ENCODE measurements at places on chromosomes 7 and 10.

DNA sequence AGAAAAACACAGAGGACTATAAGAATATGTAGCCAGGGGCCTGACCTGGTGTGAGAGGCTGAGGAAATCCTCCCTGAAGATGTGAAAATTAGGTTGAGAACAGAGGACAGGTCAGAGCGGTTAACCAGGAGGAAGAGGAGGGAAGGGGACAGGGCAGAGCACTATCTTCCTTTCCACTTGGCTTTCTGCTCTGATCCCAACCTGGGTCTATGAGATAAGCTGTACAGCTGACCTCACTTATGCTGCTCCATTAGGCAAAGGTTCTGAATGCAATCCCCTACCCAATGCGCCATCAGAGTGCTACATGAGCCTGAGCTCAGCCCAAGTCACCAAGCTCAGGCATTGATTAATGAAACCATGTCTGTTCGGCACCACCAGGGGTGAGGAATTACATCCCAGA lies 10.5 kb downstream of the LIPA start:
- no peak for DNase-seq

DNA sequence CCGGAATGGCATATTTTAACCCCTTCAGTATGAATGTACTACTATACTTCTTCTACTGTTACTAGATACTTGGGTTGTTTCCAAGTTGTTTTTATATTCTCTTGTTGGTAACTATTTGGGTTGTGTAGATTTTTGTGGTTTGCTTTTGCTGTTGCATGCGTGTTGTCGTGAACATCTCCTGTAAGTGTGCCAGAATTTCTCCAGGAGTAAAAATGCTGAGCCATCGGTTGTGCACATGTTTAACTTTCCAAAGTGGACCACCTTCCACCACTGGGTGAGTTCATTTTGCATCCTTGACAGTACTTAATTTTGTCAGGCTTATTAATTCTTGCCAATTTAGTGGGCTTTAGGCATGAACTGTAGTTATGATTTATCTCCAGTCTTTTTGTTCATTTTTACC lies 47.9 kb downstream of the CSGALNACT2 start:
- no peak for DNase-seq

DNA sequence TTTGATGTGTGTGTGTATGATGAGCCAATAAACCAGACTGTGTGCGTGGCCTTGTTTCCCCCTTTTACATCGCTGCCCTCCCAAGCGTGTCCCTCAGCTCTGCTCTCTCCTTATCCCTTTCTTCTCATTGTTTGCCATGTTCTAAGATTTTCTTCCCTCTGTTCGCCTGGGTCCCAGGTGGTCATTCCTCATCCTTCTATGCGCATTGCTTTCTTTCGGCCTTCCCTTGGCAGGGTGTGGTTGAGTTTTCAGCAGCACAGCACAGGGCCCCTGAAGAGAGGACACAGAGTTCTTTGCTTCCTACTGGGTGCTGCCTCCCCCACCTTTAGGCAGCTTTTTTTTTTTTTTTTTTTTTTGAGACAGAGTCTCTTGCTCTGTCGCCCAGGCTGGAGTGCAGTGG lies 23.1 kb downstream of the GBX1 start:
- no peak for DNase-seq

DNA sequence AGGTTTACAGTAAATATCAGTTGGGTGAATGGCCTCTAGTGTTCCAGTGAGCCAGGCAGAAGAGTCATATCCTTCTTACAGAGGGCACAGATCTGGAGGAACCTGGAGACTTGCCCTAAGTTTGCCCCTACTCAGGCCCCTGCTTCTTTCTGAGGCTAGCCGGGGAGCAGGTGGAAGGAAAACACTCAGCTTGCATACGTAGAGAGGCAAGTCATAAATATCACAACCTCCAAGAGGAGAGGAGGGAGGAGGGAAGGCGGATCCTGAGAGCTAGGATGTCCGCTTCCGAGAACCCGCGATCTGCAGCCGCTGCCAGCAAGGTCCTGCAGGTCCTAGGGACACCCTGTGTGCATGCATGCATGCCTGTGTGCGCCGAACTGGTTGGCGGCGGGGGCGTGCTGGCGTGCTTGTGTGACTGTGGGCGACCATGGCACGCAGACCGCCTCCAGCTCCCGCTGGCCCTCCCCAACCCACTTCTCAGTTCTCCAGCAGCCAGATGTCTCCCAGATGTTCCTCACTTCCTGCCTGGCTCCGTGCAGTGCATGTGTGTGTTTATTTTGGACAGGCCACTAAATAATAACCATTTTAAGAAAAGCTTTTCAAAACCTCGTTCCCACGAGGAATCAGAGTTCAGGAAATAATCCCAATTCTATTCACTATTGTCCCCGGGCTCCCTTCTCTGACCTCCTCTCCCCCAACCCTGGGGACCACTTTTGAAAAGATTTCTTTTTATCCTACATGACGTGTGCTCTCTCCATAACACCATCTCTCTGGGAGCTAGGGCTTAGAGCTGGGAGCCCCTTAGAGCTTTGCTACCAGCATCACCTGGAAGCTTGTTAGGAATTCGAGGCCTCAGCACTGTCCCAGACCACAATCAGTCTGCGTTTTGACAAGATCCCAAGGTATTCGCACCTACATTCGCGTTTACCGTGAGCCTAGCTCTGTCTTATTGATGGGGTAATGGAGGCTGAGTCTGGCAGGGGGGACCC lies 32.4 kb downstream of the UNC5B start:
- no peak for DNase-seq

DNA sequence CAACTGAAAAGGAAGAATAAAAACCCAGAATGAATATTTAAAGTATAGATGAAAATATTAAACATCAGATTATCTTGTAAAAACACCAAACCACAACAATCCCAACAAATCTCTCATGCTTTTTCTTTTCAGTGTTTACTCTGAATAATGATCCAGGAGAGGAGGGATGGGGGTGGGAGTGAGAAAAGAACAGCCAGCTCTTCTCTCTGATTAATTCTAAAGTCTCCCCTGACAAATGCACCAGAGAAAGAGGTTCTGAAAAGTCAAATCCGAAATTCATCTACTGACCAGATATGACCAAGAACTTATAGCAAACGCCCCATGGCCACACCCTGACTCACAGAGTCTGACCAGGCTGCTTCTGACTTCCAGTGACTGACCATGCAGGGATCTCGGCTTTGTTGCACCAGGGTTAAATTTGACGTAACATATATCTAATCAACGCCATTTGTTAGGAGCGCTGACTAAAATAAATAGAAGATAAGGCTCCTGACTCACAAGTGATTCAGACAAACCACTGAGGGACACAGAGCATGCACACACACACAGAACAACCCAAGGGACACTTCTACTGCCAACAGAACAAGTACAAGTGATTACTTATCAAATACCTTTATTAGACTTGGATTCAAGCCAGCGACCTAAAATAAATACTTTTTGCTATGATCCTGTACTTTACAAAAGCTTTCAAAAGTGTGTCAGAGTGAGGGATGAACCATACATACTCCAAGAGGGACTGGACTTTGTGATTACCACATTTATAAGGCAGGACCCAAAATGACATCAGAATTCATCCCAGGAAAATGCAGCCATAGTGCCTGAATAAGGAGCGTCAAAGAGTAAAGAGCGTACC lies 9.3 kb upstream of the SPOCK2 start:
- DNase-seq = no peak

GRCh38 chr10:26959841-26960240 lies 99.1 kb upstream of the ABI1 start:
- no peak for DNase-seq

DNA sequence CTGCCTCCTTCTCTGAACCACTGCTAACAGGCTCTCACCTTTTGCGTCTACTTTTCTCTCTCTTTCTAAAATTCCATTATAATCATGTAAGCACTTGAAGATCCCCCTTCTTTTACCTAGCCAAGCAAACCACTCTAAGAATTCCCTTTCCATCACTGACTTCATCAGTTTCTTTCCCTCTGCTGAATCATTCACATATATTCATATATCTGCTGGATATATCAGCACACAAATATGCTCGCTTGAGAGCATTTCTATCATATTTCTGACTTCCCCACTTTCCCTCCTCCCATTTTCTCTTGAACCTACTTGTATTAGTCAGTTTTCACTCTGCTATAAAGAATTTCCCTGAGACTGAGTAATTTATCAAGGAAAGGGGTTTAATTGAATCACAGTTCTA lies 84.2 kb upstream of the LRRN3 start:
- DNase-seq = no peak
